ENCODE measurements at places on chromosomes 4 and X. TPM values are rescaled to one million over a fixed set of nuclear protein-coding genes. Genes with fewer than 3 reads are reported as not detected.

DNA sequence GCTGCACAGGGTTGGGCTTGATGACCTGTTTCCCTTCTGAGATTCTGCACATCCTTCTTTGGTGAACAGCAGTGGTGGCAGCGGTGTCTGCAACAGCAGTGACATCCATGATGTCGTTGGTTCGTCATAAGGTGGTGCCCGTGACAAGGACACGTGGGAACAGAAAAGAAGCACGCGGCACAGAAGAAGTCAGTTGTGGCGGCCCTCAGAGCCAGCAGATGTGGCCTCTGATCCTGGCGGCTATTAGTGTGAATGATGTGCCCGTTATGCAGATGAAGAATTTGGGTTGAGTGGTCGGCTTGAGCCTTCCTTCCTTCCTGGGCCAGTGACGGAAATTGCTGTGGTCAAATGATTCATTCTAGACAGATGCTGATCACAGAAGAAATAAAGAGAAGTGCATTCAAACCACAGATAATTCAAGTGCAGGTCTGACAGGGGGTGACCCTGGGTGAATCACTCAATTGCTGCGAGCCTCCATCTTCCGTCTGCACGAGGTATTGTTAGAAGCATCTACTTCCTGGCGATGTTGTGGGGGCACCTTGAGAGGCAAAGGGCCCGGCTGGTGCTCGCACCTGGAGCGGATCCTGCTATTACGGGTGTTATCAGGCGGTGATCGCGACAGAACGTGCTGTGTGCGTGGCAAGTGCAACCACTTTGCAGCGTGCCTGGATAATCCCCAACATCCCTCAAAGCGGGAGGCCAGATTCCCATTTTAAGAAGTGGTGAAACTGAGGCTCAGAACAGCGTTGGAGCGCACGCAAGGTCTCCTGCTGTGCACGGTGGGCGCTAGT, 215.2 kb upstream of the PSAPL1 start:
- DNase-seq = peak; percentile 82

- DNase-seq = no peak
These were observed 221.1 kb downstream of the PTTG2 start for GRCh38 chr4:38181286-38181685.

- DNase-seq = peak; percentile 83
These were observed 155.8 kb downstream of the ANTXR2 start for GRCh38 chr4:79917246-79917645.

DNA sequence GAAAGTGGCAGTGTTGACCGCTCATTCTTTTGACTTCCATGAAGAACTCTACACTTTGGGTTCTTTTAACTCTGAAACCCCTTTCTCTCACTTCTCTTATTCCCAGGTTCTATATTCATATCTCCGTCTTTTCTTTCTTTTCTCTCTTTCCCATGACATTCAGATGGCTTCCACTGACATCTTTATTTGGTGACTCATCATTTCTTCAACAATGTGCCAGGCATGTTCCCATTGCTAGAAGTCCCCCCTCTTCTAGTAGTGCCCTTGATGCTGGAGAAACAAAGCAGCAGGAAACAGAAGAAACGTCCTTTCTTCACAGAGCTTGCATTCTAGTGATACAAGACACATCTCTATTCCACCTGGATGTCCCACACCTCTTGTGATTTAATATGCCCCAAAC, 33.3 kb downstream of the PKD2 start:
- no peak for DNase-seq

GRCh38 chrX:68808686-68809357, 20.0 kb upstream of the EFNB1 start:
- DNase-seq = no peak

DNA sequence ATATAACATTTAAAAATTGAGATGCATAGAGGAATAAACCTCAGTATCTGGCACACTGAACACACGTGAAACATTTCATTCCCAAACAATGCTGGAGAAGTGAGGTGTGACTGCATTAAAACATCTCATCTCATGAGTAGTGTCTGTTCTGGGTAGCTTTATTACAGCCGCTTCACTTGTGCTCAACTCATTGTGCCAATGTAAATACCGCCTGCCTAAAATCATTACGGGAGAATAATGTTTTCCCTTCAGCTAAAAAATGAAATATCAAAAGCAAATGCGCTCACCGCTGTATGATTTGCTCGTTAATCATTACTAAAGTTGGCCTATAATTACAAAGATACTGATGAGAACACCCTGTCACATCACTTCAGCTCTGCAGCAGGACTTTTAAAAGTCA, 110.2 kb upstream of the PRPS2 start:
- DNase-seq = no peak

DNA sequence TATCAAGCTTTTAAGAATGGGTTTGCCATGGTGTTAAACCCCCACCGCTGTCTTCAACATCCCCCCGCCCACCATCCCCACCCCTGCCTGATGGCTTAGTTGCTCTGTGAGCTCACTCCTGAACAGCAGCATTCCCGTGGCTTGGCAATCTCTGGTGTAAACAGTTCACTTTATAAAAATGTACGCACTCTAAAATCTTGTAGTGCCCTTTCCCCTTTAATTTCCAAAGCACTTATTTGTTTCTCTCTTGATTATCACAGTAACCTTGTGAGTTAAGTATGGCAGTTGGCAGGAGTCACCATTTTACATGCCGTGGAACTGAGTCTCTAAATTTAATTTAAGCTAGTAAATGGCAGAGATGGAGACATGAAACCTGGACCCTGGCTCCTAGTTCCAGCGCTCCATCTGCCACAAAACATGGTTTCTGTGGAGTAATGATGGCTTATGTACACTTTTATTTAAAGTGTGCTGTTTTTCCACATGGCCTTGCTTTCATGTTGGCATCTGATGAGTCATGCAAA, 123.1 kb downstream of the AFF1 start:
- no peak for DNase-seq

- DNase-seq = no peak
These were observed 30.6 kb downstream of the TRIM2 start for GRCh38 chr4:153234885-153235284.

- peak; percentile 81 for DNase-seq
These were observed 146.3 kb upstream of the RPS6KA3 start for GRCh38 chrX:20412871-20413486.

DNA sequence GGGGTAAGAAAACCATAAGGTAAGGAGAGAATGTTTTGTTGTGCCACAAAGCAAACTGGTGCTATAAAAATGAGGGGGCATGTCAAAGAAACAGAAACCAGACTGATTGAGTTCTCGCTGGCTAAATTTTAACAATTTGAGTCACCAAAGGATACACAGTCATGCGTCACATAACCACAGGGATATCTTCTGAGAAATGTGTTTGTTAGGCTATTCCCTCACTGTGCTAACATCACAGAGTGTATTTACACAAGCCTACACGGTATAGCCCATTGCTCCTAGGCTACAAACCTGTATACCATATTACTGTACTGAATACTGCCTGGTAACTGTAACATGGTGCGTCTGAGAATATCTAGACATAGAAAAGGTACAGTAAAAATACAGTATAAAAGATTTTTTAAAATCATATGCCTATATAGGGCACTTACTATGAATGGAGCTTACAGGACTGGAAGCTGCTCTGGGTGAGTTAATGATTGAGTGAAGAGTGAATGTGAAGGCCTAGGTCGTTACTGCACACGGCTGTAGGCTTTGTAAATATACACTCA, 50.1 kb downstream of the FBXW7 start:
- peak; percentile 89 for DNase-seq

GRCh38 chrX:23732704-23733103, 10.4 kb downstream of the ACOT9 start:
- peak; percentile 61 for DNase-seq

DNA sequence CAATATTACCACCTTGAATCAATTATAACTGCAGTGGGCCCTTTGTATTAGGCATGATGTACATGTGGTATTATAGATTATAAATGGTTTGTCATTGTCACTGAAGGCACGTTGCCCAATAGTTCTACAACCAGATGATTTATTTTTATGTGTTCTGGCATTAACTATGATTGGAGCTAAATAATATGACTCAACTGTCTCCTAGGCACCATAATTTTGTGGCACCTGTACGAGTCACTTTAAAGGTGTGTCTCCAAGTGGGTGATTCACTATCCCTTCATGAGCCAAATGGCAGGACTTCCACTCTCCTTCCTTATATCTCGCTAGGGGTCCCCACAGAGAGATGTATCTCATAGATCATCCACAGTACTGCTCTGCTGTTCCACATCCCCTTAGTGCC, 6.1 kb upstream of the SMPX start:
- DNase-seq = no peak

DNA sequence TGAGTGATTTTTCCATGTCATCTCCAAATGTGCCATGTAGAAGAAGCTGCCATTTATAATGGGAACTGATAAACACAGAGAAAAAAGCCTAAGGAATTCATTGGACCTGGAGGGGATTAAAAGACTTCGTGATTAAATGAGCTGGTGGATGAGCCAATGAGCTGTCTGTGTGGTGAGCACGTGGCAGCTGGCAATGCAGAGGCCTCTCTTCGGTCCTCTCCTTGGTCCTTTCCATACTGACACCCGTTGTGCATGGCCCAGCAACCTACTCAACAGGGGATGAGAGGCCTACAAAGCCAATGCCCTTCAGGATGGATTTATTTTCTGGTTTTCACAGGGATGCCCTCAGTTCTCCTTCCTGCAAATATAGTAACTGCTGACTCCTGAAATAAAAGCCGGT, 87.7 kb upstream of the STS start:
- DNase-seq = no peak

DNA sequence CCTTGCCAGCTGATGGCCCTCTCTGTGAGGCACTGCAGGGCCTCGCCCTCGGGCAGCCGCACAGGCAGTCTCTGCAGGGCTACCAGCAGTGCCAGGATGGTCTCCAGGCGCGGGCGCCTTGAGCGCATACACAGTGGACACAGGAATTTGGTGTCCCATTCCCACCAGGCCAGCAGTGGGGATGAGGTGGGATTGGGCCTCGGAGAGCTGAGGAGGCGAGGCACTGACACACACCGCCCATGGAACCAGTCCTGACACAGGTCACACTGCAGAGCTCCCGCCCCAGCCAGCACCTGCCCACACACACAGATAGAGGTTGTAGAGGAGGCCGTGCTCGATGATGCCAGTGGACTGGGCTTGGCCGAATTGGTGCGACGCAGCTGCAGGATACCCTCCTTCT, 30.7 kb downstream of the KDM5C start:
- no peak for DNase-seq

- no peak for DNase-seq
These were observed 20.5 kb downstream of the SEPTIN11 start for GRCh38 chr4:76969941-76970529.

DNA sequence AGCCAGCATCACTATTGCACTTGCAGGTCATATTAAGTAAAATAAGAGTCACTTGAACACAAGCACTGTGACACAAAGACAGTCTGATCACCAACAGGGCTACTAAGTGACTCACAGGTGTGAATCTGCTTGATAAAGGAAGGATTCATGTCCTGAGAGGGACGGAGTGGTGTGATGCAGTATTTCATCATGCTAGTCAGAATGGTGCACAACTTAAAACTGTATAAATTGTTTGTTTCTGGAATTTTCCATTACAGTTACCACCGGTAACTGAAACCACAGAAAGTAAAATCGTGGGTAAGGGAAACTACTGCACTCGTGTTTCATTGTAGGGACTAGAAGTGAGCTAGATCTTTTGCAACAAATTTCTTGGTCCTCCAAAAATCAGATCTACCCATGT, 109.7 kb downstream of the ELOVL6 start:
- DNase-seq = peak; percentile 84

DUSP9 gene
- total RNA-seq = 0.19 TPM

STATH gene
- total RNA-seq = not detected

XAGE1A gene
- total RNA-seq = not detected

LRP2BP gene
- 0.65 TPM for total RNA-seq

NPY2R gene
- total RNA-seq = not detected

NAT8L gene
- total RNA-seq = 7.3 TPM

TRIM60 gene
- not detected for total RNA-seq

Measured in activated CD4-positive, alpha-beta T cell treated with anti-CD3 and anti-CD28 coated beads, Interleukin-2, amount 10 ng/mL, durations not matched to agents 24 days and 14 days (primary cell).